CD4-positive, alpha-beta T cell treated with Interferon alpha-2 for 1 hour (primary cell): ENCODE measurements at places on chromosomes 7 and 10.

DNA sequence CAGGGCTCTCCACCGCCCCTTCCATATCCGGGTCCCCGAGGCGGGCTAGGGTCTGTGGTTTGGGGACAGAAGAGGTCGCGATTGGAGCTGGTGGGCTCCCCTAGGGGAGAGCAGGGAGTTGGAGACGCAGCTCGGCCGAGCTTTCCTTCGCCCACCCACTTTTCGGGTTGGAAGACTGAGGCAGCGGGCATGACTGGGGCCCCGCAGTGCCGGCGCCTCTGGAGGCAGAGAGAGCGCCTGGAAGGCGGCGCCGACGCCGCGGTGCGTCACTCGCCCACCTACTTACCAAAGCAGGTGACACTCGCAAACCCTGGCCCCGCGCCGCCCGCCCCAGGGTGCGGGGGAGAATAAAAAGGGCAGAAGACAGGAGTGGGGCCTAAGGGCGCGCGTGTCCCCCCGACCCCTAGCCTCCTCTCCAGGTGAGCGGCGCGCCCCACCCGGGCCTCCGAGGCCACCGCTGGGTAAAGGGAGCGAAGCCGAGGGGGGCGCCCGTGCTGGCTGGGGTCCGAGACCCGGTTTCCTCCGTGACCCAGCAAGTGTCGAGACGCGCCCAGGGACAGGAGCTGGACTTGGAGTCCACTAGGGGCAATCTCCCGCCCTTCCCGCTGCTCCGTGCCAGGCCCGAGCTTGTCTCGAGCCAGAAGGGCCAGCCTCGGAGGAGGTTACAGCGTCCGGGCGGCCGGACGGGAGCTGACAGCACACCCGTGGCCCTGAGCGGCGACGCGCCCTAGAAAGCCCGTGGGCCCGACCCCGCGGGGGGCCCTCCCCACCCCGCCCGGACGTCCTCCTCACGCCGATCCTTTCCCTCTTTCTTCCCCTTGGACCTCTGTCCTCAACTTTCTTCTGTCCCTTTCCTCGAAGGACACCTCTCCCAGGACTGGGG lies 34.4 kb upstream of the GRID1 start:
- peak; percentile 53 for DNase-seq

DNA sequence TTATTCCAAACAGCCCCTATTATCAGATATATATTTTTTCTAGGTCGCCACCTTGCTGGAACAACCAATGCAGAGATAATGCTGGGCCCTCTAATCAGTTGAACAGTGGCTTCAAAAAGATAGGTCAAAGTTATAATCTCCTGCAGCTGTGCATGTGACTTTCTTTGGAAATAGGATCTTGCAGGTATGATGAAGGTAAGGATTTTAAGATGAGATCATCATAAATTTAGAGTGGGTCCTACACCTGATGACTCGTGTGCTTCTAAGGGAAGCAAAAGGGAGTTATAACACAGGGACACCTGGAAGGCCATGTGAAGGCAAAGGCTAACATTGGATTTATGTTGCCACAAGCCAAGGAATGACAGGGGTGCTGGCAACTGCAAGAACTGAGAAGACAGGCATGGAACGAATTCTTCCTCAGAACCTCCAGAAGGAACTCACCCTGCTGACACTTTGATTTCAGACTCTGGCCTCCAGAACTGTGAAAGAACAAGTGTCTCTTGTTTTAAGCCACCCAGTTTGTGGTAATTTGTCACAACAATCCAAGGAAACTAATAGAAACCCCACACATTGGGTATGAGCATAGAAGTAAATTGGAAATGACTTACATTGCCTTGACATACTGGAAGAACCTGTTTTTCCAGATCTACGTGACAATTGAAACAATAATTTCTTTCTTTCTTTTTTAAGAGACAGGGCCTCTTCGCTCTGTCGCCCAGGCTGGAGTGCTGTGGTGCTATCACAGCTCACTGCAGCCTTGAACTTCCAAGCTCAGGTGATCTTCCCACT lies 34.4 kb downstream of the CCDC71L start:
- no peak for DNase-seq

- peak; percentile 54 for DNase-seq
Observed at GRCh38 chr10:3782146-3782450, 2.9 kb downstream of the KLF6 start.

GRCh38 chr7:37376386-37376785 lies 72.3 kb downstream of the ELMO1 start:
- no peak for DNase-seq

- DNase-seq: peak; percentile 3
Observed at GRCh38 chr10:16915300-16915699, 98.1 kb upstream of the RSU1 start.

- DNase-seq: no peak
Observed at GRCh38 chr10:75974080-75974479, 542.7 kb downstream of the LRMDA start.

GRCh38 chr7:23347033-23347681 lies 48.0 kb downstream of the MALSU1 start:
- DNase-seq: no peak

DNA sequence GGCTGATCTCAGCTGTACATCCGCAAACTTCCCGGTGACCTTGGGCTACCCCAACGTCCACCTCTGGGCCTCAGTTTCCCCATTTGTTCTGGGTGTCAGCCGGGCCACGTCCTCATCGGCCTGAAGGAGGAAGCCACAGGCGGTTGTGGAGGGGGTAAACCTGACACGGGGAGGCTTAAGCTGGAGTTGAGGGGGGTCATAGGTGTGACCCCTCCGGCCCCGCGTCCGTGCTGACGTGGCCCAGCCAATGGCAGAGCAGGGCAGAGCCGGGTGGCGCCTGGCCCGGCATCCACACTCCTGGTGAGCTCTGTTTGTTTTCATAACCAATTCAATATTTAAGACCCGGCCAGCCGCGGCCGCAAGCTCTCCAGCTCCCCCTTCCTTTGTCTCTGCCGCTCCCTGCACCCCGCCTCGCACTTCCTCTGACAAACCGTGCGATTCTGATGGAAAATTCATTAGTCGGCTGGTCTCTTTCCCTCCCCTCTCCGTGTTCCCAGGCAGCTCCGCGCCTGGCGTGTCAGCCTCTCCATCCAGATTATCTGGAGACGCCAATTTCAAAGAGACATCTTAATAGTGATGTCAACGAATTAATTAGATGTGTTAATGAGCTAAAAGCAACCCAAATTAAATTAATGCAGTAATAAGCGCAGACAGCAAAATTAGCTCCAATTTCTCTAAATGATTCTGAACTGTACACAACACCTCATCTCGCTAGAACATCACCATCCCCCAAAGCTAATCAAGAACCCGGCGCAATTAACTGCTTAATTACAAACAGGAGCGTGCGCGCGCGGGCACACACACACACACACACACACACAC lies 55.4 kb downstream of the MICALL2 start:
- no peak for DNase-seq

DNA sequence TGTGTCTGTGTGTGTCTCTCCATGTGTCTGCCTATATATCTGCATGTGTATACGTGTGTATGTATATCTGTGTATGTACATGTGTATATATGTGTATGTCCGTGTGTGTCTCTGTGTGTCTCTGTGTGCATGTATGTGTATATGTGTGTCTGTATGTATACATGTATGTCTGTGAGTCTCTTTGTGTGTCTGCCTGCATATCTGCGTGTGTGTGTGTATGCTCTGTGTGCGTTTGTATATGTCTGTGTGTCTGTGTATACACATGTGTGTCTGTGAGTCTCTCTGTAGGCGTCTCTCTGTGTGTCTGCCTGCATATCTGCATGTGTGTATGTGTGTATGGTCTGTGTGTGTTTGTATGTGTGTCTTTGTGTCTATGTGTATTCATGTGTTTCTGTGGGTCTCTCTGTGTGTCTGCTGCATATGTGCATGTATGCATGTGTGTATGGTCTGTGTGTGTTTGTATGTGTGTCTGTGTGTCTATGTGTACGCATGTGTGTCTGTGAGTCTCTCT lies 23.7 kb upstream of the KLF6 start:
- no peak for DNase-seq

GRCh38 chr10:83346266-83346910 lies 792.9 kb upstream of the GHITM start:
- DNase-seq: no peak

DNA sequence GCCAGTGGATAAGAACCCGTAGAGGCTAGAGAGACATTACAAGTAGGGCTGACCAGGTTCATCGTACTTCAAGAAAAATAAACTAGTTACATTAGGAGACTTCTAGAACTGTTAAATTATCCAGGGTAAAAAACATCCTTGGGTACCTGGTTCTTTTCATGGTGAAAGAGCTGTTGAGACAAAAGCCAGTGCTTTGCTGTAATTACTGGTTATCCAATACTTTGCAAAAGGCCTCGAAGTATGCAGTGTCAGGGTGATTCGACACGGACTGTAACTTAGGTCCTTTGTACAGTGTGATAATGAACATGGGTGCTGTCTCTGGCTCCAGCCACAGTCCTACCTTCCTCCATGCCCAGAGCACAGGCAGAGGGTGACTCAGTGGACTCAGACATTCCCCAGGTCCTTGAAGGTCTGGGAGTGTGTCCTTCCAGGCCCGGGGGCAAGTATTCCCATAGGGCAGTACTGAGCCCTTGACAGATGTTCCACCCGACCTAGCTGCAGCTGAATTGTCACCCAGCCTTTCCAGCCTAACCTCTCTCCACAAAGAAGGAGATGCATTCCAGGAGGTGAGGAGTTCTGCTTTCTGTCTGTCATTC lies 123.6 kb upstream of the TMEM72 start:
- no peak for DNase-seq

GRCh38 chr7:153393666-153394065 lies 634.1 kb downstream of the ACTR3B start:
- DNase-seq: no peak

DNA sequence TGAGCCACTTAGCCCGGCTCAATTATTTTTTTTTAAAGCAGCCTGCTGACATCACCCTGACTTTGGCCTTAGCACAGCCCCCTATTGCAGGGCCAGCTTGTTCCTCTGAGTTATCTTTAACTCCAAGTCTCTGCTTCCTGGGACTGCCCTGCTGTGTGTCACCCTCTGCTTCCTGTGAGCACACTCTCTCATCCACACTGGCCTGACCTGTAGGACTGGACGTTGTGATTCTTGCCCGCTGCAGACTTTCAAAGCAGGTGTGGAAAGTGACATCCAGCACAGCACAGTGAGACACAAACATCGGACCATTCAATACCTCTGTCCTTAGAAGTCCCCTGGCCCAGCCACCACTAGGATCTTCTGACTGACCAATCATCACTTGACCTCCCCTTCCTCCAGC lies 26.4 kb upstream of the HSPA12A start:
- no peak for DNase-seq

- no peak for DNase-seq
Observed at GRCh38 chr10:12980102-12980661, 21.3 kb downstream of the CCDC3 start.

DNA sequence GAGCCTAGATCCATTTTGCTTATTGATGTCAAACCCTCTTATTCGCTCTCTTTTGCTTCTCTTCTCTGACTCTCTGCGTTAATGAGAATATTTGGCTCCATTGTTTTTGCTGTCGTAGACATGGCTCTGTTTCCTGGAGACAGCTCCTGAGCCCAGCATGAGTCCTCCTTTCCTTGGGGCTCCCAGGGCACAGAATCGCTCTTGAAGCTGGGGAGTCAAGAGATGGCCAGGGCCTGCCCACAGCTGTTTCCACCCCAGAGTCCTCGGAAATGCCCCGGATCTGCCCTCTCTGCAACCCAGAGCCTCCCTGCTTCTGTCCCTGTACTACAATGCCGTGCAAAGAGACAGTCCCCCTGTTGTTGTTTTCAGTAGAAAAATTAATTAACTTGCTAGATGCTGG lies 566.7 kb upstream of the FOXK1 start:
- DNase-seq: no peak

GRCh38 chr7:42689626-42690025 lies 222.2 kb downstream of the C7orf25 start:
- DNase-seq: no peak

GRCh38 chr10:29670761-29671160 lies 36.0 kb upstream of the SVIL start:
- DNase-seq: no peak

- DNase-seq: no peak
Observed at GRCh38 chr10:126924915-126925300, 19.7 kb downstream of the DOCK1 start.
